ENCODE measurements at places on chromosomes 7 and 10.

DNA sequence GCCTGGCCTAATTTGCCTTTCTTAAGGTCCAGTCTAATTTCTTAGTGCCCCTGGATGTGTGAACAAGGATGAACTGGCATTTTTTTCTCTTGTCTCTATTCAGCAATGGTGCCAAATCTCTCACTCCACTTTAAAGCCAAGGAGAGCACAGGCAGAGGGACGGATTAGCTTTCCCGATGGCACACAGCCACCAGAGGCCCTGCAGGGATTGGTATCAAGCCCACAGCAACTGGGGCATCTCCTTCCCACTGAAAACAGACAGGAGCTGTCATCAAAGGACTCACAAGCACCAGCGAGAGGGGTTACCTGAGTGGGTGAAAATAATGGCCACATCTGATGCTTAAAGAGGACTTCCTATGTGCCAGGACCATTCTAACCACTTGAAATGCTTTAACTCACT lies 83.1 kb downstream of the ITIH5 start:
- DNase-seq: no peak

DNA sequence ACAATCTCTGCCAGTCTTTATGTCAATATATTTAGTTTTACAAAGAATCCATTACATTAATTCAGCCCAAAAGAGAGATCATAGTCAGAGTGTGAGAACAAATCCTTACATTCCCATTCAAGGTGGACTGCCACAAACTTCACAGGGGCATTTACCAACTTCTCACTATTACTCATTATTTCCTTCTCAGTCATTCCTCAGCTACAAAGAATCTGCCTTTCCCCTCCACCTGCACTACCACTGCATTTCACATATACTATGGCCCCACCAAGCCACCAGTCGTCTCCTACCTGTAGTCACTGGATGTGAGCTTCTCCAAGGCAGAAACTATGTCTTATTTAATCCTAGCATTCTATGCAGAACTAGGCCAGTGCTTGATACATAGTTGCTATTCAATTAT lies 94.3 kb downstream of the USP6NL start:
- no peak for DNase-seq

DNA sequence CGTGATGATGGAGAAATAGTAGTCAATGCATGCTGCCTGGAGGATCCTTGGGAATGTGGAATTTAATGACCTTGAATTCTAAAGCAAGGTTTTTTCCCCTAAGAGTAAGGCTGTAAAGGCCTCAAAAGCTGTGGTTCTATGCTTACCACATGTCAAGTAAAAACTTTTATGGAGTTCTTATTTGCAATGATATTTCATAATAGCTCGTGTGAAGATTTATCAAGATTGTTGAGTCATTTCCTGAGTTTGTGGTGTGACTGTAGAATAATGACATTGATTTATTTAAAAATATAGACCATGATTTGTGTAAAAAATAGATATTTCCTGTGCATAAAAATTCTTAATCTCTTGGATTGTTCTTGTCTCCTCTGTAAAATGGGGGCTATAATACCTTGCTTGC lies 67.5 kb upstream of the SORCS1 start:
- no peak for DNase-seq

- no peak for DNase-seq
These were observed 186.0 kb upstream of the PRPS1L1 start for GRCh38 chr7:18213652-18214051.

DNA sequence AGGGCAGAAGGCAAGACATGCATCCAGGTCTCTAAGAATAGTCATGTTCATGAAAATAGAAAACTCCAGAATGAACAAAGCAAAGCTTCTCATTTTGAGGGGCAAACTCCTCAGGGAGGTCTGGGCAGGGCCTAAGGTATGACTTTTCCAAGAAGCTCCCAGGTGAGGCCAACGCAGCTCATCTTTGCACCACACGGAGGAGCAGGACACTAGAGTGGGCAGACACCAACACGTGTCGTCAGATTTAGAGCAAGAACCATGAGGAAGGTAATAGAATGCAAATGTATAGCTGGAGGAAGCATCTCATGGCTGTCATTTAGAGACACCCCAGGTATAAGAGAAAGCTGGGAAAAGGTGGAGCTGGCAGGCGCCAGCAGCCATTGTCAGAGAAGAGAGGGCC lies 95.7 kb downstream of the WDFY4 start:
- DNase-seq: no peak

DNA sequence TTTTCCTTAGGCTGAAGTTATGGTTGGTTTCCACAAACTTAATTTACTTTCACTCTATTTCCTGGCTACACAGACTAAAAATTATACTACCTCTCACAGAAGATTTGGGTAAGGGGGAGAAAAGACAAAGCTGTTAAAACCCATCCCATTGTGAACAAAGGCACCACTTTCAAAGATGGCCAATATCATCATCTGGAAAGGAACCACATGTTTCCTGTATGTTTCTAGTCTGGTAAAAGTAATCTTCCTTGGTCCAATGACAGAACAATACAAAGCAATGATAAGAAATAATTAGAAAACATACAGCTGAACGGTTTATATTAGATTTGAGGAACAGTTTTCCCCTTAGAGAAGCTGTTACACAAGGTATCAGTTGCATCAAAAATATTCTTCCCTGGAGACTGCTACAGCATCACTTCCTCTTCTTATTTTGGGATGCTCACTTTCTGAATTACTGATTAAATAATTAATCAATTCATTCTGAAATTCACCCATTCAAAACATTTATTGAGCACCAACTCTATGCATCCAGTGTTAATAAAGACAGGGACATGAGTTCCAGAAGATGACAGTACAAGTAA lies 8.5 kb upstream of the SFR1 start:
- no peak for DNase-seq

DNA sequence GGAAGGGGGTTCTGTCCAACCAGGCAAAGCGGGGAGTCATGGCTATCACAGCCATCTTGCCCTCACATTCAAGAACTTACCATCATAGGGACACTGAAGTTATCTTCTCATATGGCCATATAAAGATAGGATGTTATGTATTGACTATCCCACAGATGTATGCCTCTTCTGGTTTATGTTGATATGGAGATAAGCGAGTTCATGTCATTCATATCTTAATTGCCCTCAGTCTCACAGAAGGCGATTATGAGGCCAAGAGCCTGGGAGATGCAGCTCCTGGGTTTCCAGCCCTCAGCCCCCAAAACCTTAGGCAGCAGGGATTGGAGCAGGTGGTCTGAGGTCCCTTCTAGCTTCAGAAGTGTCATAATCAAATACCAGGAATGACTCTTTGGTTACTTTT lies 8.5 kb upstream of the ANKRD61 start:
- no peak for DNase-seq

DNA sequence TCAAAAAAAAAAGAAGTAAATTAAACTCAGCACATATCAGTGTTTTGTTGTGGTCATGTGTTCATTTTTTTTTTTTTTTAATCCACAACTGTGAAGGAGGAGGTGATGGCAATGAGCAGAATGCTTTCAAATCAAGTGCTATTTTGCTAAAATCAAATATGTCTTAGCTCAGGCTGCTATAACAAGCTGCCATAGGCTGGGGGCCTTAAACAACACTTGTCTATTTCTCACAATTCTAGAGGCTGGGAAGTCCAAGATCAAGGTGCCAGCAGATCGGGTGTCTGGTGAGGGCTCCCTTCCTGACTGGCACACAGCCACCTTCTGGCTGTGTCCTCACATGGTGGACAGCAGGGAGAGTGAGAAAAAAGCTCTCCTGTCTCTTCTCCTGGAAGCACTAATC lies 203.9 kb downstream of the FAM107B start:
- DNase-seq: no peak

GRCh38 chr7:39271402-39271801 lies 293.7 kb downstream of the POU6F2 start:
- DNase-seq: no peak
